ENCODE measurements at places on chromosomes 16 and 17.

GRCh38 chr17:81741594-81742452, 29.7 kb downstream of the SLC25A10 start:
- no peak for DNase-seq

DNA sequence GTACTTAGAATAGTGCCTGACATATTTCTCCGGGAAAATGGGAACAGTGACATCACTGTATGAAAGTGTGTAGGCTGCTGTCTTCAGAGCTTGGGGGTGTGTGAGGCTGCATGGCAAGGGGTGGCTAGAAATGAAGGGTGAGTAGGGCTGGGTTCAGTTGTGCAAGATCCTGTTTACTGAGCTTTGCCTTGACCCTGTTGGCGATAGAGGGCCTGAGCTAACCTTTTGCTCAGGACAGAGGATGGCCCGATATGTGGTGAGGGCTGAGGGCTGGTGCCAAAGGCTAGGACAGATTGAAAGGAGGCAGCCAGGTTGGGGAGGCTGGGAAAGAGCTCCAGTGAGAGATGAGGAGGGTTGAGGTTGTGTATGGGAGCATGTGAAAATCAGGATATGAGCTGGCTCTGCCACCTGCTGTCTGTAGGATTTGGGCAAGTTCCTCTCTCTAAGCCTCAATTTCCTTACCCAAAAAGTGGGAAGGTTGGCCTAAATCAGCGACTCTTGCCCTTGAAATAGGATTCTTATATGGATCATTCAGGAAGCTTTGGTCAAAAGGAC, 6.0 kb upstream of the CCL1 start:
- no peak for DNase-seq

DNA sequence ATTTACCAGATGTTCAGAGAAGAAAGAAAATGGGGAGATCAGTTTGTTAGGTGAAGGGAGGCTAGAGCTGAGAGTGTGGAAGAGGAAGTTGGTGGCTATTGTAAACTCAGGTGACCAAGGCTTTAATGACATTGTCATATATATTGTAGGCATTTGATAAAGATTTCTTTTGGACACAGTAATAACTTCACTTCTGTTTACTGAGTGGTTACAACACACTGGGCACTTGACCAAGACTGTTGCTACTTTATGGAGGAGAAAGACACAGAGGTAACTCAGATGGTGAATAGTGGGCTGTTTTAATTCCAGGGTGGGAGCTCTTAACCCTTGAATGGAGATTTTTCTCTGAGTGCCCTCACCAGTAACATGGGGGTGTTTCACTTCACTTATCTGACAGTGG, 46.0 kb downstream of the TNRC6A start:
- DNase-seq: no peak

DNA sequence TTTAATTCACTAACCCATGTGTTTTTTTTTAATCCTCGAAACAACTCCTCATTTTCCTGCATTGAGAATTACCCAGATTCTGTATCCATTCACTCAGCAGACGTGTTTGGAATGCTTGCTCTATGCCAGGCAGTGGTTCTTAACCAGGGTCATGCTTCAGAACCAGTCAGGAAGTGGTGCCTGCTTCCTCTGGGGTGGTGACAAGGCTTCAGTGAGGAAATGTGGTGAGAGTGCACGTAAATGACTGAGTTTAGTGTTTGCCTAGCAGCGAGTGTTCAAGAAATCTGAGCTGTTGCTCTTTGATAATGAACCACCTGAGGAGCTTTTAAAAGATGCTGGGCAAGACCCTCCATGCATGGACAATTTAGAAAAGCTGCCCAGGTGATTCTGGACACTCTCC, 9.9 kb downstream of the ZFP90 start:
- no peak for DNase-seq

DNA sequence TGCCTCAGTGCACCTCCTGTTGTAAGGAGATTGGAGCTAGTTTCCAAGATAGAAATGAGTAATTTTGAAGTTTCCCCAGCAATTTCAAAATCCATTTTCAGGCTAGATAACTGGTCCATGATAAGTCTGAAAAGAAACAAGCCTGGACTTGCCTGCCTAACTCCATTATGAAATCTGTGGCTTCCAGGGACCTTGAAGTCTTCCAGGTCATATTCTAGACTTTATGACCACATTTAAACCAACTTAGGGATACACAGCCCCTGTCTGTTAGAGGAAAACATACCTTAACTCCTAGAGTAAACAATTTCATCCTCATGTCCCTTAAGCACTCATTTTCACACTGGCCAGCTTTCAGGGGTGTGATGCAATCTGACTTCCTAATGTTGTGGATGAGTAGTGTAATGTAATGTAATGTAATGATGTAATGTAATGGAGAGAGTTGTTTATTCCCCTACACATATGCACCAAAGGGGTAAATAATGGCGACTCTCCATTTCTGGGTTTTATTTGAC, 96.7 kb upstream of the FAM20A start:
- no peak for DNase-seq

- DNase-seq: no peak
Observed at GRCh38 chr17:34511931-34512330, 67.5 kb upstream of the TMEM132E start.

- no peak for DNase-seq
Observed at GRCh38 chr16:46582313-46582712, 38.9 kb downstream of the SHCBP1 start.

DNA sequence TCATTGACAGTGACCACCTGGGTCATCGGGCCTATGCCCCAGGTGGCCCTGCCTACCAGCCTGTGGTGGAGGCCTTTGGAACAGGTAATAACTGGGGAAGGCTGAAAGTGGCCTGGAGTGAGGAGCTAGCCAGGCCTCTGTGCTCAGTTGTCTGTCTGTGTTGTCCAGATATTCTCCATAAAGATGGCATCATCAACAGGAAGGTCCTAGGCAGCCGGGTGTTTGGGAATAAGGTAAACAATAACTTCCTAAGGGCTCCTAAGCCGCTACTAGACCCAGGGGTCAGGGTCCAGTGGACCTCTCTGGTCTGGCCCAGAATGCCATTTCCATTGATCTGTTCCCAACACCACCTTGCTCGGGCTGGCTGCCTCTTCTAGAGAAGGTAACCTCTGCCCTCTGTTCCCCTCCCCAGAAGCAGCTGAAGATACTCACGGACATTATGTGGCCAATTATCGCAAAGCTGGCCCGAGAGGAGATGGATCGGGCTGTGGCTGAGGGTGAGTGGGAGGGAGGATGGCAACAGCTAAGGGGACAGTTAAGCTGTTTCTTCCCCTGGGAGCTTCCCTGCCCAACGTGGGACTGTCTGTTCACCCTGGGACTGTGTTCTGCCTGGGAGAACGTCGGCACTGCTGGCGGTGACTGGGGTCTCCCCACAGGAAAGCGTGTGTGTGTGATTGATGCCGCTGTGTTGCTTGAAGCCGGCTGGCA, 1.9 kb upstream of the MLX start:
- no peak for DNase-seq

DNA sequence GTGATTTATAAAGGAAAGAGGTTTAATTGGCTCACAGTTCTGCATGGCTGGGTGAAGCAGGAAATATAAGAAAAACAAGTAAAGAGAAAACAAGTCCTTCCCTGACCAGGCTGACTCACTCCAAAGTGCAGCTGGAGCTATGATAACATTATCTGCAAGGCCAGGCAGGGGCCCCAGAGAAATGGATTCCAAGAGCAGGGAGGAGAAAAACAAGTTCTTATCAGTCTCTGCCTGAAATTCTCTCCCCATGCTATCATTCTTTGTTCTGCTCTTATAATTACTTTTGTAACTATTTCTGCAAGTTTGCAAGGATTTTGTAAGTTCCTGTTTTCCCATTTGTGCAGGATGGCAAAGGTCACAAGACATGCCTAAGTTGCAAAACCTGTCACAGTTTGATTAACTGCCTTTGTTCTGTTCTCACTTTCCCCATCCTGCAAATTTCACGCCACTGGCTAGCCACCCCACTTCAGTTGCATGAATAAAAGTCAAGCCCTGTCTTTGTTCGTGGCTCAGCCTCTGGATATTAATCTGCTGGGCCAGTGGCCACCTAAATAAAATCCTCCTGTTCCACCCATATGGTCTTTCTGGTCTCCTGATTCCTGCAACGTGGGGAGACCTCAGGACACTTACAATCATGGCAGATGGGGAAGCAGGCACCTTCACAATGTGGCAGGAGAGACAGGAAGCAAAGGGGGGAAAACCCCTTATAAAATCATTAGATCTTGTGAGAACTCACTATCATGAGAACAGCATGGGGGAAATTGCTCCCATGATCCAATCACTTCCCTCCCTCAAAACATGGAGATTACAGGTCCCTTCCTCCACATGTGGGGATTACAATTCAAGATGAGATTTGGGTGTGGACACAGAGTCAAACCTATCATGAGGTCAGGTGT, 13.1 kb downstream of the ABCA9 start:
- no peak for DNase-seq

DNA sequence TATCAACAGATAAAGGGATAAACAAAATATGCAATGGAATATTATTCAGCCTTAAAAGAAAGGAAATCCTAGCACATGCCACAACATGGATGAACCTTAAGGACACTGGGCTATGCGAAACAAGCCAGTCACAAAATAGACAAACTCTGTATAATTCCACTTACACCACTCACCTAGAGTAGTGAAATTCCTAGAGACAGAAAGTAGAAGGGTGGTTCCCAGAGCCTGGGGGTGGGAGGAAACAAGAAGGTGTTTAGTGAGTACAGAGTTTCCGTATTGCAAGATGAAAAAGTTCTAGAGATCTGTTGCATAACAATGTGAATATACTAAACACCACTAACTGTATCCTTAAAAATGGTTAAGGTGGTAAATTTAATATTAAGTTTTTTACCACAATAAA, 10.0 kb downstream of the SPOP start:
- DNase-seq: no peak

- DNase-seq: no peak
Observed at GRCh38 chr17:12637015-12637414, 28.7 kb upstream of the MYOCD start.

GRCh38 chr16:53761962-53762703, 58.2 kb downstream of the FTO start:
- no peak for DNase-seq

DNA sequence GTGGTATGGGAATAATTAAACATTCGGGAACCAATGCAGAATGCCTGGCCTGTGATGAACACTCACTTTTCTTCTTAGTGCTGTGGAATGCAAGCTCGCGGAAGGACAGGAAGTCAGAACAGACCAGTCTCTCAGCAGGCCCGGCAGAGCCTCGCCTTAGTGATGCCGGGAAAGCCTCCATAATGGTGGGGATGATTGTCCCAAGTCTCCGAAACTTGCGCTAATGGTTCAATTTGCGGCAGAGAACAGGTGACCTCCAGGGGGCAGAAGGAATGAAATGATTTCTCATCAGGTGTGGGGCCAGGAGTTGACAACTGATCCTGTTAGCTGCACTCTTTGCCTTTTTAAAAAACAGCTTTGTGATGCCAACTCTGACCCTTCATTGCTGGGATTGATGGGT, 170.6 kb downstream of the GSG1L start:
- no peak for DNase-seq

- no peak for DNase-seq
Observed at GRCh38 chr17:76547183-76547641, 7.4 kb downstream of the PRCD start.

DNA sequence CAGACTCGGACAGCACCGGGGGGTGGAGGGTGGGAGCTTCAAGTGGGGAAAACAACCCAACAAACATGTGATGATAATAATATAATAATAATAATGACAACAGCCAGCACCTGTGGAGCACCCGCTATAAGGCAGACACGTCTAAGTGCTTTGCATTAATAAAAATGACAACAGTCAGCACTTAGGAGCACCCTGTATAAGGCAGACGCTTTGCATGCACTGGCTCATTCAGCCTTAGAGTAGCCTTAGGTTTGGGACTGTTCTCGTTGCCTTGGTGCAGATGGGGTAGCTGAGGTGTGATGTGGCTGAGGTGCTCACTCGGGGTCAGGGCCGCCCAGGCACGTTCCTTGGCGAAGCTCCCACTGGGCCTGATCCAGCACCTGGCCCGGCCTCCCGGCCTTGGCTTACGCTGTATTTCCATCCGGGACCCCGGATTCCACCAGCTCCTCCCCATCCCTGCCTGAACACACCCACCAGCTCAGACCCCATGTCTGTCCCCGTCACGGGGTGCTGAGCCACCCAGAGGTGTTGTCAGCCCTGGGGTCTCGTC, 144.0 kb upstream of the CIBAR2 start:
- no peak for DNase-seq

DNA sequence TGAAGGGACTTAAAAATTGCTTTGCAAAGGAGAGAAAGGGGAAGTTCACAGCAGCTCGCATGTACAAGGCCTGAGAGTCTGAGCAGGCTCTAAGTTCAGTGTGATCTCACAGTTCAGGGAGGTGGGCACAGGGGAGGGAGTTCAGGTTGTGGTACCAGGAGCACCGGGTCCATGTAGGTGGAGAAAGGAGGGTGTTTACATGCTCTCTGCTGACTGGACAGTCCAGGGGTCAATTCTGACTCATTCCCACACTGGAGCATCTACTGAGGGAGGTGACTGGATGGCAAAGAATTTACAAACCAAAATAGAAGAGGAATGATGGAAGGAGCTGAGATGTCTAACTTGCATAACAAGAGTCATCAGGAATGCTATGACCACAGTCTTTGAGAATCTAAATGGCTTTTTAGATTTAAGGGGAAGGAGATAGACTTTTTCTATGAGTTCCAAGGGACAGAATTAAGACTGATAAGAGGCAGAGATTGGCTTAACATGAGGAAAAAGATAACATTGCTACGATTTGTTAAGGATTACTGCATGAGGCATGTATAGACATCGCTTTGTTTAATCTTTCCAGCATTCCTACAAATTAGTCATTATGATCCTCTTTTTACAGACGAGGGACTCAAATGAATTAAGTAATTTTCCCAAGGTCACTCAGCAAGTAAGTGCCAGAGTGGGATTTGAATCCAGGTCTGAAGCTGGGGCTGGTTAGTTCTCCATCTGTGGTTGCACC, 29.9 kb downstream of the MIS12 start:
- no peak for DNase-seq

GRCh38 chr17:50352693-50353599, 7.0 kb downstream of the XYLT2 start:
- no peak for DNase-seq

DNA sequence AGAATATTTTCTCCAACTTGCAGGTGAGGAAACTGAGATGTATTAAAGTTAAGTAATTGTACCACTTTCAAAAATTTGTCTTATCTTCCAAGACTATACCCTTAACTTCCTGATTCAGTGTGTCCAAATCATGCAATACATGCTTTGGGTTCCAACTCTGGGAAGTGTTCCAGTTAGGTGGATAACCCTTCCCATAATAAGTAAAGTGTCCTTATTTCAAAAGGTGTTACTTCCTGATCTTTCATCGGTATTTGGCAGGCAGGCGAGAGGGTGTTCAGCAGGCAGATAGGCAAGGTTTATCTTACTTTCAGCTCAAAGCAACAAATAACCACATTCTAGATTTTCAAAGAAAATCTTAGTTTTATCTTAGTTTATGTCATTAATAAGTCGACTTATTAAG, 46.3 kb upstream of the ARHGAP44 start:
- no peak for DNase-seq
